Psoas muscle (tissue), 8 donors: ENCODE measurements at places on chromosomes 4 and X. TPM values are rescaled to one million over a fixed set of nuclear protein-coding genes. Genes with fewer than 3 reads are reported as not detected.

DNA sequence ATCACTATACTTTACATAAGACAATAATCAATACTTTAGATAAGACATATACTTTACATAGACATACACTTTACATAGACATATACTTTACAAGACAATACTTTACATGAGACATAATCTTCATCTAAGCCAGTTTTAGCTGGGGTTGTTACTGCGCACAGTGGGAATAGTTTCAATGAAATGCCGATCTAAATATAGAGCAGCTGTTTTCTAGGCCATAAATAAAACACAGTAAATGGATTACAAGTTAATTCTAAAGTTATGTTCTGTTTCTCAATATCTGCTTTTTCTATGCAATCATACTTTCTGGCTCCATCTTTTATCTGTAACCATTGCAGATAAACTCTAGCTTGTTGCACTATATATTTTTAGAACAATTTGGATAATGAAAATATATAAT, 1470.6 kb upstream of the PABPC4L start:
- DNase-seq: no peak

DNA sequence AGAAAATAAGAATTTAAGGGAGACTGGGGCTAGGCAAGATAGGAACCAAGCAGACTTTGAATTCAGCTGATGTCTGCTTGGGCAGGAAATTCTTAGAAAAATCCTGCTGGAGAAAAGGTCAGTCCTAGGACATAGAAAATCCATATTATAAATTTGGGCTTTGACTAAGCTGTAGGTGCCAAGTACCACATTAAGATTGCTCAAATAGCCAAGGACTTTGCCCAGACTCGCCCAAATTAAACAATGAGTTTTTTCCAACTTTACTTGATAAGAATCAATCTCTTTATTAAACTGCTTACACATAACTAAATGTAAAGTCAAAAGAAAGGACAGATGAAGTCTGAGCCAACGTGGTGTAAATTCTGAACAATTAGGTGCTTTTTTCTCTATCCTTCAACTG, 95.4 kb downstream of the FUNDC1 start:
- no peak for DNase-seq

DNA sequence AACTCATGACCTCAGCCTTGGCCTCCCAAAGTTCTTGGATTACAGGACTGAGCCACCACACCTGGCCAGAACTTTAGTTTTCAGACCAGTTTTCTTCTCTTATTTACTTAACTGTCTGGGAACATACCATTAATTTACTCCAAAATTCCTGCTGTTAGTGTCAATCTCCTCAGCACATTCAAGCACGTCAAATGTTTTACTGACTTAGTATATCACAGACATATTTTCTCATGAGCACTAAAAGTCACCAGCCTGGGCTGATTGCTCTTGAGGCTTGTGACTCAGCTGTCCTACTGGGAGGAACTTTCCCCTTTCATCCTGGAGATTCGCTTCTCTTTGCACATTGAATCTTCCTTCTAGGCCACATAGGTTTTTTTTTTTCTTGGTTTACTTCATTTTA, 109.6 kb downstream of the PCDH18 start:
- no peak for DNase-seq

- DNase-seq: no peak
Observed at GRCh38 chr4:184115399-184115798, 102.3 kb downstream of the ENPP6 start.

Gene TKTL1
- 0.26 TPM for total RNA-seq

Gene FAM47B
- total RNA-seq: not detected
